ENCODE measurements at places on chromosomes 7 and 10.

GRCh38 chr10:91860885-91861284, 48.4 kb downstream of the FGFBP3 start:
- DNase-seq, result no peak

- DNase-seq, result peak; percentile 55
Measured at GRCh38 chr7:26202019-26202990, 760 bp downstream of the CBX3 start.

DNA sequence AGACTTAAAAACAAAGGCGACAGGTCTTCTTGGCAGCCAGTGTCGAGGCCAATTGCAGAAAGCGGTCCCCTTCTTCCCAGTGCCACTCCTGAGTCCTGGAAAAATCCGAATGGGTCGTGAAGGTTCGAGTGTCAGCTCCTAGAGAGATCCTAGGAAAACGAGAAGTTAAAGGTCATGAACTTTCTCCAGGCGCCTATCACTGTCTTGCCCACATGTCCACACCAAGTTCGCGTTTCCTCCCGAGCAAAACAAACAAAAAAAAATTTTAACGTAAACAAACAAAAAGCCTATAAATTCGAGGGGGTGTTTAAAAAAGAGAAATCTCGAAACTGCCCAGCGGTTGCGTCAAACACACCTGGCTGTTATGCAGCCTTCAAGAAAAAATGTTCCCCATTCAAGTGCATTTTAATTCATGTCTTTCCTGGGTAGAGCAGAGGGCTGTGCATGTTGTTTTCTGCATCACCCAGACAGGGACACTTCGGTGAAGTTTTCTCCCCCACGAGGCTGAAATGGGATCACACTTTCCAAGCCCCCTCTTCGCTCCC, 1.5 kb downstream of the ARHGAP21 start:
- no peak for DNase-seq

DNA sequence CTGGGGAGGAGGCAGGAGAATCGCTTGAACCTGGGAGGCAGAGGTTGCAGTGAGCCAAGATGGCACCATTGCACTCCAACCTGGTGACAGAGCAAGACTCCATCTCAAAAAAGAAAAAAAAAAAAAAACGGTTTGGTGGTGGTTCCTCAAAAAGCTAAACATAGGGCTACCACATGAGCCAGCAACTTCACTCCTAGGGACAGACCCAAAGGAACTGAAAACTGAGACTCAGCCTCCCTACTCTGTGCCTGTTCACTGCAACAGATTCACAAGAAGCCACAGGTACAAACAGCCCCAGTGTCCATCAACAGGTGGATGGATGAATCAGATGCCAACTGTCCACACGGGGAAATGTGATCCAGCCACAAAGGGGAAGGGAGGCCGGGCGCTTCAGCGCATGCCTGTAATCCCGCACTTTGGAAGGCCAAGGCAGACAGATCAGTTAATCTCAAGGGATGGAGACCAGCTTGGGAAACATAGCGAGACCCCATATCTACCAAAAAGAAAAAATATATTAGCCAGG, 79.1 kb upstream of the TNRC18 start:
- no peak for DNase-seq

- DNase-seq, result no peak
Measured at GRCh38 chr7:33497051-33497450, 367.7 kb downstream of the BBS9 start.

- no peak for DNase-seq
Measured at GRCh38 chr7:12749069-12749468, 61.6 kb downstream of the ARL4A start.

DNA sequence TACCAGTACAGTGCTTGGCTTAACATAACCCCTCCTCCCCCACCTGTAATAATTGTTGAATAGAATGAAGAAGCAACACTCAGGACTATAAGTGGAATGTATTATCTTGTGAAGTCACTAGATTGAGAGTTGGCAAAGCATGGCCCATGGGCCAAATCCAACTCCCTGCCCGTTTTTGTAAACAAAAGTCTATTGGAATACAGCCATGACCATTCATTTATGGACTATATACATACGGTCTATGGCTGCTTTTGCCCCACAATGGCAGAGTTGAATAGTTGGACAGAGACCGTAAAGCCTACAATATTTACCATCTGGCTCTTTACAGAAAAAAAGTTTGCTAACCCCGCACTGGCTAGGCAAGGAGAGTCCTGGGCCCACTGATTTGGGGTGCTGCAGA, 48.1 kb upstream of the CYCS start:
- DNase-seq, result no peak

- DNase-seq, result no peak
Measured at GRCh38 chr7:138064856-138065357, 11.4 kb upstream of the AKR1D1 start.

GRCh38 chr7:44087911-44088838, 5.8 kb upstream of the POLM start:
- no peak for DNase-seq

GRCh38 chr10:7696545-7696944, 6.6 kb upstream of the ITIH2 start:
- DNase-seq, result no peak

GRCh38 chr10:53786236-53786900, 1013.8 kb upstream of the MBL2 start:
- no peak for DNase-seq

DNA sequence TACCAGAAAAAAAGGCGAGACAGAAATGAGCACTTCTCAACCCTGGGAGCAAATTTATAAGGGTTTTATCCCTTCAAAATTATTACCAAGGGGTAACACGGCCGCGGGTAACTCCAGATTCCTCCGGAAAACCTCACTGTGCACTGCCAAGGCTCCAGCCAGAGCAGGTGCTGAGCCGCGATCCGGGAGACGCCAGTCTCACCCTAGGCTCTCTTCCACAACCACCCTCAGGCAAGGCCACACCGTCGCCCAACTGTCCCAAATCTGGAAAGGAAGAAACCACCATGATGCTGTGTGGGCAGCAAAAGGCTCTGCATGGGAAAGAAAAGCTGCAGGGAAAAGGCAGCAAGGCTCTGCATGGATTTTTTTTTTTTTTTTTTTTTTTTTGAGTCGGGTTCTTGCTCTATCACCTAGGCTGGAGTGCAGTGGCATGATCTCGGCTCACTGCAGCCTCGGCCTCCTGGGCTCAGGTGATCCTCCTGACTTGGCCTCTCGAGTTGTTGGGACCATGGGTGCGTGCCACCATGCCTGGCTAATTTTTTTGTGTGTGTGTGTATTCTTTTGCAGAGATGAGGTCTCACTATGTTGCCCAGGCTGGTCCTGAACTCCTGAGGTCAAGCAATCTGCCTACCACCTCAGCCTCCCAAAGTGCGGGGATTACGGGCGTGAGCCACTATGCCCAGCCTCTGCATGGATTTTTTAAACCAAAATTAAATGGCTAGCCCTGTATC, 39.0 kb downstream of the MAD1L1 start:
- DNase-seq, result no peak

DNA sequence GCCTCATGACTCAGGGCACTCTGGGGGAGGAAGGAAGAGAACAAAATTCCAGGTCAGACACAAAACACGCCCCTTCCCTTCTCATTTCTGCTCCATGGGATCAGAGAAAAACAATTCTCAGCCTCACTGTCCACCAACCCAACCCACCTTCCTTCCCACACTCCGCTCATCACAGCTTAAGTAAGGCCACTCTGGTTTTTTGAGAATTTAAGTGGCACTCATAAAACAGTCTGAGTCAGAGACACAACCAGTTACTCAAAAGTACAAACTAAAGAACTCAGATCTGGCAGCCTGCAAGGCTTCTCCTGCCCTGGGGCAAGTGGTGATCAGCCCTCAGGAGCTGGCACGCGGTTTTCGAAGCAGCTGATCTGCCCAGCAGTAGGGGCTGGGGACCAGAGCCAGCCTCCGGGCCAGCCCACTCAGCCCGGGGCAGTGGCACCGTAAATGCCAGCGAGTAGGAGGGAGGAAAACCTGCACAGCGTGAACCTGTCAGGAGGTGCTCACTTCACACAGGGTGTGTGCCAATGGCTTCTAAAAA, 39.1 kb upstream of the ABLIM1 start:
- no peak for DNase-seq

GRCh38 chr7:82677493-82677892, 233.9 kb upstream of the CACNA2D1 start:
- peak; percentile 42 for DNase-seq

- DNase-seq, result no peak
Measured at GRCh38 chr7:94559972-94560371, 50.4 kb downstream of the CASD1 start.

- DNase-seq, result no peak
Measured at GRCh38 chr7:141145630-141145982, 71.7 kb downstream of the TMEM178B start.

- no peak for DNase-seq
Measured at GRCh38 chr7:44065431-44066110, at the start of gene PGAM2. PGAM2 (minus strand) TSS chr7:44065567; CDS start chr7:44065529, 38 bp downstream.

DNA sequence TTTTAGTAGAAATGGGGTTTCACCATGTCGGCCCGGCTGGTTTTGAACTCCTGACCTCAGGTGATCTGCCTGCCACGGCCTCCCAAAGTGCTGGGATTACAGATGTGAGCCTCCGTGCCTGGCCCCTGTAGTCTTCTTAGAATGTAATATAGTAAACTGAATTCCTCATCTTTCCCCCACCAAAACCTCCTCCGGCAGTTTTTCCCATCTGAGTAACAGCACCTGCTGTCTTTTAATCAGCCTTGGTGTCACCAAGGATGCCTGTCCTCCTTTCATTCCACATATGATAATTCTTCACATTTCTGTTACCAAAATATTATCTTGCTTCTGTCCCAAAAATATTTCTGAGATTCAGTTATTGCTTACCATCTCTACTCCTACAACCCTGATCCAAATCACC, 80.2 kb downstream of the ZEB1 start:
- DNase-seq, result no peak

DNA sequence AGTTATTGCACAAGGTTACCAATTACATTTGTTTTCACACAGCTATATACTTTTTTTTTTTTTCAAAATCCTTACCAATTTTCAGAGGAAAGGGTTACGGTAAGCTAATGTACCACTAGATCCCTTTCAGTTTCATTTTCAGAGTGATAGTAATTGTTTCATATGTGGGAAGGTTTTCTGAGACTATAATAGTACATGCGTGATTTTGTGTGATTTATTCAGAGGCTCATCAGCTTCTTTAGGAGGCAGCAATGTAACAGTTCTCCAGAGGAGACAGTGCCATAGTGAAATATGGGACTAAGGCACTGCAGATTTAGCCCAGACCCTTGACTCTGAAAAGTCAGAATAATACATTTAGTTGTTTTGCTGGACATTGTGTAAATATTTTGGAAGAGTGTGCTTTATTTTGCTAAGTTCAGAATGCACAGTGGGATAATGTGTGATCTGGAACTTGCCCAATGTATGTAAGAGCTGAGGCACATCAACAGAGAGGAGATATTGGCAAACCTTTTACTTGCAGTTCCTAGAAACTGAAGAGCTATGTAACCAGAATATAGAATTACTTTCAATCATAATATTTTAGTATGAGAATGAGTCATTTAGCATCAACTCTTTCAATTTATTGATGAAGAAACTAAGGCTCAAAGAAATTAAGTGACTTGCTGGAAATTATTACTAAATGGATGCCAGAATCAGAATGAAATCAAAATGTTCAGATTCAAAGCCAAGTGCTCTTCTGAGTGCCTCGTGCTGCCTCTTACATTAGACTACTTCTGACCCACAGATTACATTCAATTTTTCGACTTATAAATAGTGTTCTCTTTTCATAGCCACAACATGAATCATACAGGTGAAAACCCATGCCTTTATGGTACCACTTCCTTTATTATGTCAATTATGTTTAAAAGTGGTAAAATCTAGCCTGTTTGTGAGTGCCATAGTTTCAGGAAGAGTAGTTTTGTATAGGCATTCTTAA, 207.7 kb upstream of the TEX47 start:
- peak; percentile 5 for DNase-seq

DNA sequence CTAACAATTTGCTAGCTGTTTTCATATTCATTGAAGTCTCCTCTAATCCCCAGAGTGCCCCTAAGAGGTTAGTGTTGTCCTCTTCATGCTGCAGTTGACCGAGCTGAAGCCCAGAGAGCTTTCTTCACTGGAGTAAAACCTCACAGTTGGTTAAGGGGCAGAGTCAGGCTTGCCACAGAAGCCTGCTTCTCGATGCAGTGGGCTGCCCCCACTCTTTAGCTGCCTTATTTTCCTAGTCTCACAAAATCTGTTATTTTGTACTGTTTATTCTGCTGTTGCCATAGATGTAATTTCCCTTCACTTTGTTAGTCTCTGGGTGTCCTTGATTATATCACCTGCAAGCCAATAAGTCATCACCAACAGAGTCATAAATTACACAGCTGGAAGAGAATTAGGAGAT, 56.3 kb upstream of the ZPBP start:
- DNase-seq, result no peak

DNA sequence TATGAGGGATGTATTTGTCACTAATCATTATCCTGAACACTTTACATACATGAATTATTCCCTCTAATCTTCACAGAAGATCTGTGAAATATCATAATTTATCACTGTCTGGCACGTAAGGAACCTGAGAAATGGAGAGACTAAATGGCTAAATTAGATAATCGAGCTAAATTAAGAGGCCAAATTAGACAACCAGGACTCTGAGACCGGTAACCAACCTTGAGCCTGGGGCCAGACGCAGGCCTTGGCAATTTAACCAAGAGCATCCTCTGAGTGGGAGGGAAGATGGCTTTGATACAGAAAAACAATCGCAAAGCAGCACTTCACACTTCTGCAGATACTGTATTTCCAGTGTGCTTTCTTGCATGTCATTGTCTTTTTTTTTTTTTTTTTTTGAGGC, 21.4 kb downstream of the SVOPL start:
- DNase-seq, result no peak

GRCh38 chr7:2517678-2518507, 1.7 kb upstream of the LFNG start:
- no peak for DNase-seq

DNA sequence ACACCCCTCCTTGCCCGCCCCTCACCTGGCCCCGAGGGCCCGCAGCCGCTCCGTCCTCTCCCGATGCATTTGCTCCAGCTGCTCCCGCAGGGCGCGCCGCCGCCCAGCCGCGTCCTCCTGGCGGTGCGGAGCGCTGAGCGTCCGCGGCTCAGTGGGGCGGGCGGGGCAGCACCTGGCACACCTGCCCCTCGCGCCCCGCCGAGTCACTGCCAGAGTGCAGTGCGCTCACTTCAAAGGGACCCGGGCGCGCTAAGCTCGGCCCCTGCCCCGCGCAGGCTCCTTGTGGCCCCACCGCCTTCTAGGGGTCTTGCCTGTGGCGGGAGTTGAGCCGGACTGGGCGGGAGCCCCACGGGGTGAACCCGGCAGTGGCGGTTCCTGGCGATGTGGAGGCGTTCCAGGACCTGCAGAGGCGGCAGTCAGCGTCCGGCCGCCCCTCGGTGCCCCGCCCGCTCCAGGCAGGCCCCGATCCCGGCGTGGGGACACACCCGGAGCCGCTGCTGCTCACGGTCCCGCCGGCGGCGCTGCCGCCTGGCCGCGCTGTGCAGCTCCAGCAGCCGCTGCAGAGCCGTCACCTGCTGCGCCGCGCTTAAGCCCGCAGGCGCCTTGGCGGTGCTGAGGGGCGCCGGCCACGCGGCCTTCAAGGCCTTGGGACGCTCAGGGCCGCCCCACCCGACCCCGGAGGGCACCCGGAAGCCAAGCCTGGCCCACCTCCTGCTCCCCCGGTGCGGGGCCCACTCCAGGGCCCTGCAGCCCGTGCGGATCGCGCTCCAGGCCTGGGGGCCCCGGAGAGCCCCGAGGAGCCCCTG, 6.7 kb downstream of the ATP6V1F start:
- peak; percentile 25 for DNase-seq

GRCh38 chr7:141674702-141675101, 27.3 kb downstream of the DENND11 start:
- no peak for DNase-seq

GRCh38 chr7:88396948-88397322, 90.2 kb upstream of the STEAP4 start:
- DNase-seq, result no peak
